ENCODE measurements at places on chromosomes 1 and 21. TPM values are rescaled to one million over a fixed set of nuclear protein-coding genes. Genes with fewer than 3 reads are reported as not detected.

The KAZN gene
- total RNA-seq = 3.6 TPM

The PKP1 gene
- 0.55 TPM for total RNA-seq

The CYYR1 gene
- total RNA-seq = 0.12 TPM

The FPGT gene
- total RNA-seq = 15.8 TPM

The LENEP gene
- total RNA-seq = not detected

The TFAP2E gene
- 0.11 TPM for total RNA-seq

The A3GALT2 gene
- not detected for total RNA-seq

The GPR52 gene
- total RNA-seq = 0.89 TPM

The SLC2A5 gene
- 2.3 TPM for total RNA-seq

The EFNA3 gene
- total RNA-seq = 0.50 TPM

Measured in uterine smooth muscle cell (primary cell).